ENCODE measurements at places on chromosomes 1 and 21.

DNA sequence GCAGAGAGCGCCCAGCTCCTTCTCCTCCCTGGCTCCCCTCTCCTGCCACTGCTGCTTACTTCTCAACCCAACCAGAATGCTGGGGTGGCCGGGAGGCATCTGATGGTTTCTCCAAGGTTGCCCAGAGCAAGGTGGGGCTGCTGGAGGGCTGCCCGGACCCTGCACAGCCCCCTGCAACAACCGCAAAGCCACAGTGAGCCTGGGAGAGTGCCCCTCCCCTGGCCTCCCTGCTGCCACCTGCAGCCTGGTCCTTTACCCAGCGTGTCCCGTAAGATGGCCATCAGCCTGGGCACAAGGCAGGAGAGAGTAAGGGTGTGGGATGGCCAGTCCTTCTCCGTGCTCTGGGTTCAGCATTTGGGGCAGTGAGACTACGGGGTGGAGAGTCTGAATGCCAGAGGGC lies 17.0 kb downstream of the MX2 start:
- DNase-seq = no peak

GRCh38 chr1:153659656-153660055 lies 1.2 kb downstream of the SNAPIN start:
- DNase-seq = no peak

DNA sequence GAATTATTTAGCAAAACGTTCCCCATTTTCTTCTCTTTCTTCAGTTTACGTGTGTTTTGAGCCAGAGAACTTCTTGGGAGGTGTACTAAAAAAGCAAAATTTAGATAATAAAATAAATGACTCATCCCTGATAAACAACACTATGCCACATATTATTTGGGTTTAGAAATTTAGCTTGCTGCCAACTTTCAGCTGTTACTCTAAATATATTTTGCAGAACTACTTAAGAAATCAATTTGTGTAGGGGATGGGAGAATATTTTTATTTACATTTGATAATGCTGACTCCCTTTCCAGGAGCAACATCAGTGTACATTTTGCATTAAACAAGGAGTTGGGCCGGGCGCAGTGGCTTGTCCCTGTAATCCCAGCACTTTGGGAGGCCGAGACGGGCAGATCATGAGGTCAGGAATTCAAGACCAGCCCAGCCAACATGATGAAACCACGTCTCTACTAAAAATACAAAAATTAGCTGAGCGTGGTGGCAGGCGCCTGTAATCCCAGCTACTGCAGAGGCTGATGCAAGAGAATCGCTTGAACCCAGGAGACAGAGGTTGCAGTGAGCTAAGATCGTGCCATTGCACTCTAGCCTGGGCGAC lies 151.4 kb upstream of the ZRANB2 start:
- no peak for DNase-seq

GRCh38 chr1:52127181-52128180 lies 14.4 kb upstream of the ZFYVE9 start:
- peak; percentile 71 for DNase-seq

- no peak for DNase-seq
Measured at GRCh38 chr1:71448444-71448843, 367.6 kb upstream of the ZRANB2 start.

- DNase-seq = peak; percentile 17
Measured at GRCh38 chr1:213083112-213083445, 32.0 kb downstream of the RPS6KC1 start.

GRCh38 chr1:183956559-183957188 lies 80.9 kb downstream of the COLGALT2 start:
- peak; percentile 97 for DNase-seq

DNA sequence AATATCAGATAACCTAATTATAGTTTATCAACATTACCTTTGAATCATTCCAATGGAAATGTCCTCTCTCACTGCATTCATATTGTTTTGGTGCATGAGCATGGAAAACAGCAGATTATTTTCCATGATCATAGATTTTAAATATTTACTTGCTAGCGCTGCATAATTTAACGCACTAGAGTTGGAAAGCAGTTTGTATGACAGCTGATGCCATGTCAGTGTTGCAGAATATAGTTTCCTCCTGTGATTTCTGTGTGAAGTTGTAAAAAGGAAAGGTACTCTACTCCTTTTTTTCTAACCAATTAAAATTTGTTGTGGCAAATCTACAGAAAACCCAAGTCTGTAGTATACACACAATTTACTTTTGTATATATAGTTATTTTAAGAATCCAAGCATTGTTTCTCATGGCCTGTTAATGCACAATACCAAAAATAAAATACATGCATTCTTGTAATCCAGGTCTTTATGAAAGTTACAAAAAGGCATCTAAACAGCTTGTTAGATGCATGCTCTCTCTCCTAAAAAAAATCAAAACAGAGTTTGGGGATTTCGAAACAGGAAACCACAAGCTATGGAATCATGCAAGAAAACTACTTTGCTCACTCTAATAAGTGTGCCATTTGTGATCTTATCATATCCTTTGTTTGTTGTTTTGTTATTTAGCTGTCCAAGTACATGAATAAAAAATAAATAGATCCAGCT lies 1.9 kb upstream of the ATG4C start:
- DNase-seq = peak; percentile 39

DNA sequence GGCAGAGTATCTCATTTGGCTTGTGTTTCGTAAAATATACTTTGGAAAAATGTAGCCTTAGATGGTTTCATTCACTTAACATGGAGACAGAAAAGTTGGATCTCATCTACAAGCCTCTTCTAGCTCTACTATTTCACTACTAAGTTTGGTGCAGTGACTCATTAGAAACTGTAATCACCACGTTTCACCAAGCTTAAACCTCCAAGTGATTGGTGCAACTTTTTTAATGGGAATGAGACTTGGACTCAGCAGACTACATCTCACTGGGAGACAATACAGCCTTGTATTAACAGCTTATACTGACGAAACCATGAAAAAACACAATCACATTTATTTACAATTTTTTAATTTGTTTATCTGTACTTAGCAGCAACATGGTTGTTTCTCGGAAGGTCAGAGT lies 29.9 kb upstream of the NRIP1 start:
- DNase-seq = no peak

DNA sequence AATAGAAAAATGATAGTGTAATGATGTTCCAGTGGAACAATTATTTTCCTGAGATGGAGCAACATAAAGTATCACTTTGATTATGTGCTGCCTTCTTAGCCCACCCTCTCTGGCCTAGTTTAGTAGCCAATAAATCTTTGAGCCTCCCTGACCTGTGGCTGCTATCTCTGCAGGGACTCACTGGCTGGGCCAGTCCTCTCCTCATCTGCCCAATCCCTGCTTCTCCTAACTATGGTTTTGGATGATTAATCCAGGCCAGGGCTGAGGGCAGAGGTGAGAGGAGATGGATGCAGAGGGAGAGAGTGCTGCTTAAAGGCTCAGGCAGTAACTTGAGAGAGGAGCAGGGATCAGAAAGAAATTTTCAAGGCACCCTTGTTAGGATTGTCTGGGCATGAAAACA lies 89.0 kb upstream of the CD34 start:
- DNase-seq = no peak

DNA sequence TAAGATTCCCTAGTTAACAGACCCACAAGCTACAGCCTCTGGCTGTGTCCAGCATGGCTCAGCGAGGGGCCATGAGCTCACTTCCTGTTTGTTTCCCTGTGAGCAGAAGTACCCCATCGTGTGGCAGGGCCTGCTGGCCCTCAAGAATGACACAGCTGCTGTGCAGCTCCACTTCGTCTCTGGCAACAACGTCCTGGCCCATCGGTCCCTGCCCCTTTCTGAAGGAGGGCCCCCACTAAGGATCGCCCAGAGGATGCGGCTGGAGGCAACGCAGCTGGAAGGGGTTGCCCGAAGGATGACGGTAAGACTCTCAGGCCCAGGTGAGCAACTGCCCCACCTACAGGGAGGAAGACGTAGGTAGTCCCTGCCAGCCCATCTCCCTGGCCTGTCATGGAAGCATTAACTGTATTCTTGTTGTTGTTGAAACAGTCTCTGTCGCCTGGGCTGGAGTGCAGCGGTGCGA lies 38.2 kb downstream of the ZBTB17 start:
- no peak for DNase-seq

GRCh38 chr1:64437453-64437852 lies 32.5 kb upstream of the CACHD1 start:
- DNase-seq = no peak

DNA sequence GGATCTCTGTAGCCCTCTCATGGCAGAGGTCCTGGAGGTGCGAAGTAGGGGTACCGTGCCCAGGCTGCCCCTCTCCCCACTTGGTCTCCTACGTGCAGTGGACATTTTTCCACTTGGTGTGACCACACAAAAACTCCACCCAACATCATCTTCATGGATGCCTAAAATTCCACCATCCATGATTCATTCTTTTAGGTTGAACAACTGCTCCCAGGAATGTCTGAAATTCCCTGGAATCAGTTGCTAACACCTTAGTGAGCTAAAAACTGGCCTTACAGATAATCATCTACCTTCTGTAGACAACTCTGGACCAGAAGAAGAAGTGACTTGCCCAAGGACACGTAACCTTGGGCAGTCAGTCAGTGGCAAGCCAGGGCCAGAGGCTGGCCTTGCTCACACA lies 32.1 kb upstream of the CLIC4 start:
- no peak for DNase-seq

- DNase-seq = no peak
Measured at GRCh38 chr1:246146804-246147523, 360.1 kb downstream of the SMYD3 start.

DNA sequence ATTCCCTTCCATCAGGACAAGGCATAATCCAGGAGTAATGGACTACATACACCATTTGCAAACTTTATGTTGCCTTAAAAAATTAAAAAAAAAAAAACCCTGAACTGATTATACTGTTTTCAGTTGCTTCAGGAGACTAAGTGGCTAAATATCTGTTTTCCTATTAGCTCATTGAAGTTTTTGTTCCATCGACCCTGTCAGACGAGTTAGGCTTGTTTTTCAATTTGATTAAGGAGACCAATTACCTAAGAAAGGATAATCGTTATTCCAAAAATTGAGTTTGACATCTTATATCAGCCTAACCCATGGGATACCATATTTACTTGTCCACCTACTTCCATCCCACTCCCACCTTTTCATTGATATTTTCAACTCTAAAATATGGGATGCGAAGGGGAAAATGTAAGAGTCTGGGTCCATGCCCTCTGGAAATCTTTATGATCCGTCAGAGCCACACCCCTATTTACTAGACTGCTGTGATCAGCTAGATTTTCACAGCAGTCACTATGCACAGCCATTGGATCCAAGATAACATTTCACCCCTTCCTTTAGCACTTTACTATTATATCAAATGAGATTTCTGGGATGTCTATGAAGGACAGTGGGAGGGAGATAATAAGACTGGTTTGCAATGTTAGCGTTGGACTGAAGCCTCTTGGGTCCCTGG lies 41.0 kb downstream of the IL12RB2 start:
- DNase-seq = no peak

GRCh38 chr1:181558416-181558815 lies 75.1 kb downstream of the CACNA1E start:
- DNase-seq = no peak
